HTR-8/SVneo (cell line): ENCODE measurements at places on chromosomes 7 and 10.

- DNase-seq = no peak
Measured at GRCh38 chr7:129136887-129137642, 7.4 kb upstream of the TSPAN33 start.

DNA sequence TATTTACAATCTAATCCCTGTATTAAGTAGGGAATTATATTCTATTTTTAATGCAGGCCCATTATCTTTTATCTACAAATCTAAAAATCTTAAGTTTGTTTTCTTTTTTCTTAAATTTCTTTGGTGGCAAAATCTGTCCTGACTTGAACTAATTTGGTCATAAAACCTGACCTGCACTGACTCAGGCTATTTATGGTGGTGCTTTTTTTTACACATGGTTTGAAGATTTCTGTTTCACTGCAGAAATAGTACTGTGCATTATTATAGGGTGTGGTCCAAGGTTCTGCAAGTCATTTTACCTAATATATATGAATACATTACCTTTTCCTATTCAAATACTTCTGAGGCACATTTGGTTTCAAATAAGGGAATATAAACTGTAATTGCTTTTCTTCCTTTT lies 137.0 kb downstream of the CD36 start:
- DNase-seq = no peak

- no peak for DNase-seq
Measured at GRCh38 chr7:102077081-102077480, 209.6 kb upstream of the SH2B2 start.

DNA sequence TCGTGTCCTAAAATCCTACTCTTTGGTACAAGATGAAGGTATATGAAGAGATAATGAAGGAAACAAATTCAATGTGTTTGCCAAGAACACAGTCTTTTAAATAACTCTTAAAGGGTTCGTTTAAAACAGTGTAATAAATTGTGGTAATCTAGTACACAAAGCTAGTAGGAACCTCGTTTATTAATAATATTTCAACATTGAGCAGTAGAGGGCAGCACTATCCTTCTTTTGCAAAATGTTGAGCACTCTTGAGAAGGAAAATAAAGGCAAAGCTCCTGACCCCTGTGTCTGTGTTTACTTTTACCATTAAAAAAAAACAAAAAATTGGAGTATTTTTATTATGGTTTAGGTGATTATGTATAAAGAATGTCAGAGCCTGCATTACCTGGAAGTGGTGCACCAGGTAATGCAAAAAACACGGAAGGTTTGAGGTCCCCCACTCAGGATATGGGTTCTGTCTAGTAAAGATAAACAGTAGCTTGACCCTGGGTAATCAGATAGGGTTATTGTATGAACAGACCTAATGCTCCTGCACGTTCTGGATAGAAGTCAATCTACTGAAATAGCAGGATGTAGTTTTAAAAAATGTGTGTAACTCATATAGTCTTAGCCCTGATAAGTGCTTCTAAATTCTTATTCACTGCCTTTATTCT lies 5.7 kb upstream of the GOT1 start:
- DNase-seq = peak; percentile 15

- DNase-seq = no peak
Measured at GRCh38 chr7:139876622-139877283, 47.7 kb downstream of the TBXAS1 start.

GRCh38 chr10:12742771-12743170 lies 258.7 kb downstream of the CCDC3 start:
- no peak for DNase-seq

GRCh38 chr10:6699336-6699735 lies 119.3 kb upstream of the PRKCQ start:
- no peak for DNase-seq

- no peak for DNase-seq
Measured at GRCh38 chr7:80060218-80060806, 74.3 kb upstream of the GNAI1 start.

GRCh38 chr10:90378524-90379076 lies 479.2 kb downstream of the HTR7 start:
- no peak for DNase-seq

GRCh38 chr7:80842022-80842790 lies 76.6 kb downstream of the SEMA3C start:
- DNase-seq = no peak

GRCh38 chr10:118167056-118167700 lies 120.4 kb upstream of the RAB11FIP2 start:
- DNase-seq = no peak
